Germinal center (tissue), 1 donor: ENCODE measurements at places on chromosomes 3 and 15.

- no peak for DNase-seq
Observed at GRCh38 chr3:114115143-114115542, 58.6 kb downstream of the QTRT2 start.

- DNase-seq, result no peak
Observed at GRCh38 chr15:38847666-38848065, 283.1 kb upstream of the RASGRP1 start.

DNA sequence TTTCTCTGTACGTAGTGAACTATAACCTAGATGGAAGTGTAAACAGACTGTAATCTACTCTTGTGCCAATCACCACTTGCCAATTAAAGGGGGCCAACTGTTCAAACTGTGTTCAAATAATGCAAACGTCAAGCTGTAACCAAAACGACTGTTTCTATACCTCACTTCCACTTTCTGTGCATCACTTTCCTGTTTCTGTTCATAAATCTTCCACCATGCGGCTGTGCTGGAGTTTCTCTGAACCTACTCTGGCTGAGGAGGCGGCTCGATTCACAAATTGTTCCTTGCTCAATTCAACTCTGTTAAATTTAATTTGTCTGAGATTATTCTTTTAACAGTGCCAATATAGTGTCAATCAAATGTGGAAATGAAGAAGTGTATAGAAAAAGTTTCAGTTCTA, 206.7 kb upstream of the TBC1D5 start:
- DNase-seq, result no peak

- no peak for DNase-seq
Observed at GRCh38 chr3:70273492-70273891, 38.9 kb downstream of the MDFIC2 start.

DNA sequence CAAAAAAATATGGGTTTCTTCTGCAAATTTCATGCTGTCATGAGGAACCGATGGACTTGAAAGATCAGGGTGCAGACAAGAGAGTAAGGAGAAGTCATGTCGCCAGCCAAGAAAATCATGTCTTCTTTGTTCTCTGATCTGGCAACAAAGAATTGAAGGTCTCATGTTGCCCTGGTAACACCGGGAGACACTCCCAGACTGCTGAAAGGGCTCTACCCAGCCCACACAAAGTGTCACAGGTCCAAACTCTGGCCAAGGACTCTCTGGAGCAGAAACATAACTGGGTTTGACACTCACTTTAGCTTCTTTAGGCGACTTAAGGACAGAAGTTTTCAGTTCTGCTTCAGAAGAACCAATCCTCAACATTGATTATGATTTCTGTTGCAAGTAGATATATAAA, 42.9 kb downstream of the SIDT1 start:
- DNase-seq, result no peak

DNA sequence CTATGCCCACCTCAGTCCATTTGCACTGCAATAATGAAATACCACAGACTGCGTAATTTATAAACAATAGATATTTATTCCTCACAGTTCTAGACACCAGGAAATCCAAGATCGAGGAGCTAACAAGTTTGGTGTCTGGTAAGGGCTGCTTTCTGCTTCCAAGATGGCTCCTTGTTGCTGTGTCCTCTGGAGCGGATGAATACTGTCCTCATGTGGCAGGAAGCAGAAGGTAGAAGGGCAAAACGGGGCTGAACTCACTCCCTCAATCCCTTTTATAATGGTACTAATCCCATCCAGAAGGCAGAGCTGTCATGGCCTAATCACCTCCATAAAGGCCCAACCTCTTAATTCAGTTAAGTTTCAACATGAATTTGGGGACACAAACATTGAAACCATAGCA, 75.3 kb downstream of the P2RY1 start:
- DNase-seq, result no peak

GRCh38 chr3:101833446-101833974, 15.8 kb upstream of the NFKBIZ start:
- no peak for DNase-seq

GRCh38 chr3:58167431-58168351, 43.1 kb downstream of the DNASE1L3 start:
- DNase-seq, result peak; percentile 77

DNA sequence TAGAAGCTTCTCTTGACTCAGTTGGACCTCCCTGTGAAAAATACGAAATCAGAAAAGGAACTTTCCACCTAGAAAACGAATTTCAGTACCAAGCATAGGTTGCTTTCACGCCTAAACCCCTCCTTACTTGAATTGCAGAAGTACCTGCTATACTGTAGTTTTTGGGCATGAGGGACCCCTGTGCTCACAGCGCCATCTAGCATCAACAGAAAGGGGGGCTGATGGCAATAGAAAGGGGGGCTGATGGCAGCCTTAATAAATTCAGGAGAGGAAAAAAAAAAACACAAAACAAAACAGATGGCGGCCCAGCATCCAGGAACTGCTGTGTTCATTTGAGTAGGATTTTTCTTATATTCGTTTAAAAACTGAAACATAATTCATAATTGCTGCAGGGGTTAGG, 96.7 kb downstream of the NPAP1 start:
- no peak for DNase-seq

GRCh38 chr3:51588724-51589123, 50.2 kb downstream of the RAD54L2 start:
- no peak for DNase-seq

DNA sequence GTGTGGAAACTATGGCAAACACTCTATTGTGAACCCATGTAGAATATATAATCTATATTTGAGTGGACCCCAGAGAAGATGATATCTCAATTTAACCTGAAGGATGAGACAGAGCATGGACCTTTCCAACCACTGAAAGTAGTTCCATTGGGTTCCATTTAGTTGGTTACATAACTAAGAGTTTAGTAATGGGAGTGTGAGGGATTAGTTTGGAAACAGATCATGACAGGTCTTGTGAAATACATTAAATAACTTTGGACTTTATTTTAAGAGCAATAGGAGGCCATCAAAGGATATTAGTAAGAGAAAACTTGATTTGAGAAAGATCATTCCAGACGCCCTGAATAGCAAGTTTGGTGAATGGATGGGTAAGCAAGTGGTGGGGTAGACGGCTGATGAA, 487.2 kb upstream of the ROBO2 start:
- no peak for DNase-seq

- no peak for DNase-seq
Observed at GRCh38 chr3:194422188-194422587, 23.1 kb upstream of the GP5 start.

GRCh38 chr3:172405914-172406313, 42.3 kb downstream of the GHSR start:
- DNase-seq, result no peak

DNA sequence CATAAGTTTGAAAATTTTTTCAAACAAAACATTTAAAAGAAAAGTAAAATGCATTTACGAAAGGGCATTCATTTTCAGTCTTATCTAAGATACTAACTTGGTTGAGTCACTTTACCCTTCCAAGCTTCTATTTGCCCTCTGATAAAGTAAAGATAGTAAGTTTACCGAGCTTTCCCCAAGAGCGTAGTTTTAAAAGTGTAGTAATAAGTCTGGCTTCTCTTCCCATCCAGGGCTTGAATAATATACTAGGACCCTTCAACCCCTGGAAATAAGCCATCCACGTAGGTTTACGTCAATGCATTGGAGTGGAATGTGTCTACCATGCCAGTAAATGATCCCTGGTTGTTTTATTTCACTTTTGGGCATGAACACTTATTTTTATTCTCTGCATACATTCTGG, 608.3 kb downstream of the NTRK3 start:
- no peak for DNase-seq

DNA sequence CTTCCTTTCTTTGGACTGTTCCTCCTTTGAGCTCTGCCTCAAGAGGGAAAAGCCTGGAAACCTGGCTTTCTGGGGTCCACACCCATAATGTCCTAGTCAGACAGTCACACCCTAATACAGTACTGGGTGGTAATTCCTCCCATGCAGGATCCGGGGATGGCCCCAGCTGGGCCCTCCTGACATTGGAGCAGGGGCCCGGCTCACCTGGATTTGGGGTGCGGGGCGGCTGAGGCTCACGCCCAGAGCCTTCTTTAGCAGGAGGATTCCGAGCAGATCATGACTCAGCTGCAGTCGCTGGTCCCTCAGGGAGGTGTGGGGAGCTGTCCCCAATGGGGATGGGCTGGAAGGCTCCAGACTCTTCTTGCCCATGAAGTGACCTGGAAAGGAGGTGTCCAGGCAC, 1.0 kb downstream of the NMB start:
- DNase-seq, result no peak

GRCh38 chr15:77187751-77188464, 117.0 kb upstream of the TSPAN3 start:
- DNase-seq, result peak; percentile 55

GRCh38 chr3:24336101-24336500, 158.5 kb downstream of the THRB start:
- no peak for DNase-seq

- no peak for DNase-seq
Observed at GRCh38 chr3:65265942-65266590, 578.3 kb upstream of the ADAMTS9 start.

- DNase-seq, result no peak
Observed at GRCh38 chr3:113002037-113002436, 11.3 kb downstream of the GTPBP8 start.

GRCh38 chr3:12705981-12706380, 42.1 kb upstream of the RAF1 start:
- no peak for DNase-seq

GRCh38 chr3:62723166-62723913, 151.9 kb downstream of the CADPS start:
- DNase-seq, result peak; percentile 53

- DNase-seq, result no peak
Observed at GRCh38 chr3:114904633-114905032, 242.5 kb downstream of the ZBTB20 start.

- DNase-seq, result no peak
Observed at GRCh38 chr3:128195369-128195768, 42.1 kb downstream of the EEFSEC start.

DNA sequence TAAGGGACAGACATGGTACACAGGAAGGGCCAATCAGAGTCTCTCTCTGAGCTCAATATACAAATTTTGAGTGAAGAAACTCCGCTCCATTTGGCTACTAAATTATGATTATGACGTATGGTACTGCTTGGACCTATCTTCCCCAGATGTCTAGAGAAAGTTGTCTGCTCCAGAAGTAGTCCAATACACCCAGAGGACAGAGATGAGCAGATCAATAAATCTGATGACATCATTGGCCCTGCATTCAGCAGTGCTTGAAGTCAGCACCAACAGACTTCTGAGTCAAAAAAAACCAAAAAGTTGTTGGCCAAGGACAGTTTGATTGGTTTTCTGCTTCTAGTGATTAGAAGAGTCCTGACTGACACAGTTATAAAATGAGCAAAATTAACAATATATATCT, 19.9 kb upstream of the ARHGEF26 start:
- no peak for DNase-seq

GRCh38 chr15:48510976-48511375, 134.5 kb downstream of the FBN1 start:
- no peak for DNase-seq

DNA sequence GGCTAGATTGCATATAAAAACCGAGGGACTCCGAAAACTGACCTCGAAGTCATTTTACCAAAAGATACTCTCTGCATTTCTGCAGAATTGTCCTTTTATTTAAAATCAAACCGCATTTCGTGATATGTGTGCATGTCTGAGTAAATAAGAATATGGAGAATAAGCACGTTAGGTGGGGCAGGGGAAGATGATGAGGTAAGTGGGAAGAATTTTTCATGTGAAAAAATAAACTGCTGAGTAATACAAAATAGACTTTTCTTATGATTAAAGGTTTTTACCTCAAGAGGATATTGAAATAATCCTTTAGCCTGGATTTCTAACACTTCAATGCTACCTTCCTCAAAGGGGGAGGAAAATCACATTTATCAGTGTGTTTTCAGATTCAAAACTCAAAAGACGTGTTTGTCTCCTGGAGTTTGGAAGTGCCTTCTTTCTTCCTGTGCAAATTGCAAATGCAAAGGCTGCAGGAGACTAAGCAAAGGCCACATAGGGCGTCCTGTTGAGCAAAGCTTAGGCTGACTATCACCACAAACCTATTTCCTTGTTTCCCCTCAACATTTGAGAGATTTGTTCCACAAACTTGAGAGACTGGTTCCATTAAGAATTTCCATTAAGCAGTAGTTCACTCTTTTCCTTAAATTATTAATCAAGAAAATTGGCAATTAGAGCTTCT, 813.5 kb downstream of the MCTP2 start:
- no peak for DNase-seq

GRCh38 chr3:12722226-12722625, 36.8 kb downstream of the TMEM40 start:
- DNase-seq, result no peak

DNA sequence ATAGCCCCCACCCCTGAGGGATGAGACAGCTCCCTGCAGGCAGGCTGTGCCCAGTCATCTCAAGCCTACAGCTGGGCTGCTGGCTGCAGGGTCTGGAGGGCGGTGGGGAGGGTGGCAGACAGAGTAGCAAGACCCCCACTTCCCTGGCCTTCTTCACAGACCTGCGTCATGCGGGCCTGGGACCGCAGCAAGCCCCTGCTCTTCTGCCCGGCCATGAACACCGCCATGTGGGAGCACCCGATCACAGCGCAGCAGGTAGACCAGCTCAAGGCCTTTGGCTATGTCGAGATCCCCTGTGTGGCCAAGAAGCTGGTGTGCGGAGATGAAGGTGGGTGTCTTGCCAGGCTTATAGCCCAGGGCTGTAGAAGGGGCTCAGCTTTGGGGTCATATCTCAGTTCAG, 25.0 kb downstream of the PPCDC start:
- no peak for DNase-seq

DNA sequence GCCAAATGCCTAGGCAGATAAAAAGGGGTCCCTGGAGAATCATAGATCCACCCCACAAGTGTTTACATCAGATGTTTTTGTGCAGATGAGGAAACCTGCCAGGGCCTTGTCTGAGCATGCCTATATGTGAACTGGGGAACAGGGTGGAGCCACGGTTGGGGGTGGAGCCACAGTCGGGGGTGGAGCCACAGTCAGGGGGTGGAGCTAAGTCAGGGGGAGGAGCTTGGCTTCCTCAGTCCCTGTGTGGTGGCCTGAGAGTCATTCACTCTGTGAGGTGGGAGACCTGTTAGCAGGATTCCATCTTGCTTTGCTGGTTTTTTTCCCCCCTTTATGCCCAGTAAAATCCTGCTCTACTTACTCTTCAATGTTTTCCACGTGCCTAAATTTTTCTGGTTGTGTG, 57.8 kb upstream of the TGFBR2 start:
- DNase-seq, result peak; percentile 17

DNA sequence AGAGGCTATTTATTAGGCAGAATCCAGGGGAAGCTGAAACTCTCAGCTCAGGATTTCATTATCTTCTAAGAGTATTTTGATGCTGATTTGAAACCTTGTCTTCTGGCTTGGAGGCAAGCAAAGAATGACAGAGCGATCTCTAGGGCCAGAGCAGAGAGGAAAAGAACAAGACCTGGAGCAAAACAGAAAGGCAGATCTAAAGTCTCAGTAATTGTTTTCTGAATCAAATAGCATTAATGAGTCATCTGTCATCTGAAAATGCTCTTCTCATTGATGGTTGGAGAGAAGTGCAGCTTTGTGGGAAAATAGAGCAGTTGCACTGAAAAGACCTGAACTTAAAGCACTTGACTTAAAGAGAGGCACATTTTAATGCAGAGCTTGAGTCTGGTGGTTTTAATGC, 385.9 kb downstream of the RAP2B start:
- no peak for DNase-seq

GRCh38 chr15:83810110-83810509, 156.2 kb downstream of the ADAMTSL3 start:
- no peak for DNase-seq
